Body of pancreas (tissue), 4 donors: ENCODE measurements at places on chromosomes 5 and 9. TPM values are rescaled to one million over a fixed set of nuclear protein-coding genes. Genes with fewer than 3 reads are reported as not detected.
A peak's percentile ranks its signal among the peaks of the same experiment; 100 is the strongest.

- DNase-seq: no peak
These were observed 2144.3 kb upstream of the C9orf72 start for GRCh38 chr9:29717631-29718030.

CSF2 gene
- total RNA-seq: not detected

AIF1L gene
- total RNA-seq: 11.5 TPM

DNA sequence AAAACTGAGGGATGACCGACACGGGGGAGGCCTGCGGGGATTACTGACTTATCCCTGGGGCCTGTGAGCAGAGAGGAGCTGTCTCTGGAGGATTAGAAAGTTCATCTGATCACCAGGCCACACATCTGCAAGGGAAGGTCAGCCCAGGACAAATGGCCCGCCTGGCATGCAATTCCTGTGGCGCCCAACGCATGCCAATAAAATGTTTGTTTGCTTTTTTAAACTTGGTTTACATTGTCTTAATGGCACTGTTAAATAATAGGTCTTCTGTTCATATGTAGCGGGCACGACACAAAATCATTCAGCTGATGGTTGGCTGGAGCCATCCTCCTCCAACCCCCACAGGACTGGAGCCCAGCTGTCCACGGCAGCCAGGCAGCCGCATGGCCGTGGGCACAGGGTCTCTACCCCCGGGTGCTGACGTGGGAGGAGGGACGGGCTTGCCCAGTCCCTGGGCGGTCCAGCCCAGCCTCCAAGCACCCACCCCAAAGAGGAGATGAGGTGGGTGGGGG, 41.0 kb upstream of the SLC12A7 start:
- DNase-seq: no peak

RLN1 gene
- total RNA-seq: not detected

GRCh38 chr5:17412760-17413671, 85.0 kb upstream of the TAF11L2 start:
- no peak for DNase-seq

GRCh38 chr5:9233712-9234111, 312.2 kb downstream of the SEMA5A start:
- DNase-seq: no peak

DNAI1 gene
- 0.99 TPM for total RNA-seq

- DNase-seq: no peak
These were observed 360.6 kb downstream of the PTPRD start for GRCh38 chr9:10252174-10252573.

STARD4 gene
- 6.0 TPM for total RNA-seq

C5orf63 gene
- 3.9 TPM for total RNA-seq

DNA sequence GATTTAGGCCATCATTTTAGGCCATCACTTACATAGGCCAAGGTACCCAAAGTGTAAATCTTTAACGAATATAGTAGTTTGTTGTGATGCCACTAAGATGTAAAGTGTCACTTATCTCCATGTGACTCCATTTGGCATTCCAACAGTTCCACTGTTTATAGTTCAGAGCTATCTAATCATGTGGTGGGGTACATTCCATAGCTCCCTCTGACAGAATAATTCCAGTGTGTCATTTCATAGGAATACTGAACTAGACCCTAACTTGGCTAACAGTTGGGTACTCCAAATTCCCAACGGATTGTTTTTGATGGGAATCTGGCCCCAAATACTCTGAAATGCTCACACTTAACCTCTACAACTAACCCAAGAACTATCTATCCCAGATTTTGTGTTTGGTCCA, 76.7 kb upstream of the FST start:
- DNase-seq: no peak

C9orf43 gene
- 1.6 TPM for total RNA-seq

DNA sequence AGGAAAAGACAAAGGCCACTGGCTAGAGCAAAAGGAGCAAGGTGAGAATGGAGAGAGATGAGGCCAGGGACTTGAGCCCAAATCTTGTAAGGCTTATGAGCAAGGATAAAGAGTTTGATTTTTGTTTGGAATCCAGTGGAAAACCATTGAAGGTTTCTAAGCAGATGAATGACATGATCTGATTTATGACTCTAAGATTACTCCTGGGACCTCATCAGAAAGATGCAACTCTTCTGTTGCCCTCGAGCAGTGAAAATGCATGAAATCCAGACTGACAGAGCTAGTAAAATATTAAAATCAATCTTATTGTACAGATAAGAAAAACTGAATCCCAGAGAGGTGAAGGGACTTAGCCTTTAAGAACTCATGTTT, 677 bp downstream of the MFAP3 start:
- no peak for DNase-seq

DNA sequence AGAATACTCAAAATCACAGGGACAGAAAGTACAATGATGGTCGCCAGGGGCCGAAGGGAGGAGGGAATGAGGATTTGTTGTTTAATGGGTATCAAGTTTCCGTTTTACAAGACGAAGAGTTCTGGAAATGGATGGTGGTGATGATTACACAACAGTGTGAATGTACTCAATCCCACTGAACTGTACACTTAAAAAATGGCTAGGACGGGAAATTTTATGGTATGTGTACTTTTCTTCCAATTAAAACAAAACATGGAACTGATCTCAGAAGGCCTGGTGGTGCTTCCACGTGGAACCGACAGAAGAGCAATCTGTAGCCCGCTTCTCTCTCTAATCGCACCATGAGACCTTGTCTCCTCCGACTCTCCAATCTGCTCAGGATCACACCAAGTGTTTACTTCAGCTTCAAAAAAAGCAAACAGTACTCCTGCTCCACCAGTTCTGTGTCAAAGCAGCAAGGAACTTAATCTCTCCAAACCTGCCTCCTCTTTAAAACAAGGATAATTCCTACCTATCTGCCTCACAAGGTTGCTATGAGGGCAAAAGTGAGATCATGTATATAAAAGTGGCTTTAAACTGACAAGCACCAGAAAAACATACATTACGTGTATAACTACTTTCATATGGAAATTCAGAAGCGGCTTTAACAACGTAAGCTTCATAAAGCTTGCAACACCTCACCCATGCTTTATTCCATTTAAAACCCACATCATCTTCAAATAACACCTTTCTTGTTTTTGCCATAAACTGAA, 2.1 kb downstream of the ECPAS start:
- no peak for DNase-seq

GRCh38 chr9:98047002-98047401, 9.5 kb upstream of the NANS start:
- DNase-seq: no peak

GRCh38 chr5:177130211-177131018, 3.2 kb upstream of the NSD1 start:
- DNase-seq: no peak

ANP32B gene
- 38.4 TPM for total RNA-seq

DNA sequence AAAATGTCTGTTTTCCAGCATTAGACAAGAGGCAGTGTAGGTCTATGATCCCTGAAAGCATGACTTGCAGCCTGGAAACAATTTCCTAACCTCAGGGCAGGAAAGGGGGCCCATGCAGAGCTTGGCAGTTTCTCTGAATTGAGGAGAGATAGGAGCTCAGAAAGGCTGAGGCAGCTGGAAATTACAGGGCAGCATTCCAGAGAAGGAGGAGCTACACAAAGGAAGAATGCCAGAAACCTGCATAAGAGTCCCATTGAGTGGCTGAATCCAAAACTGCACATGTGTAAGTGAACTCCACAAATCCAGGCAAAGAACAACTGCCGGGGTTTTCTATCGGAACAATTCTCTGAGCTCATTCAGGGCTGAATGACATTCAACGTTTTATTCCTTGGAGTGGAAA, 346.8 kb downstream of the PIK3R1 start:
- DNase-seq: peak; percentile 78

FAM193B gene
- 79.9 TPM for total RNA-seq

COL23A1 gene
- total RNA-seq: not detected

DNA sequence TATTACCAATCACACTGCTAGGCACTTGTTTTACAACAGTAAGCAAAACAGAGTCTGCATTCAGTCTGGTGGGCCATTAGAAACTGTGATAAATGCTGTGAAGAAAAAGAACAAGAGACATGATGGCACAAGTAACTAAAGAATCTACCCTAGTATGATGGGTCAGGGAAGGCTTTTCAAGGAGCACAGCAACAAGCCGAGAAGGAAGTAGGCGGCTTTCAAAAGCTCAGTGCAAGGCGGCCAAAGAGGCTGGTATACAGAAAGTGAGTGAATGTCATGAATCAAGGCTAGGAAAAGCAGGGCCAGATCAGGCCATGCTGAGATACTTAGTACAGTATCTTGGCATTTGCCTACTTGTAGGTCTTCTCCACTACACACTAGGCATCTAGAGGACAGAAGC, 76.4 kb downstream of the ECPAS start:
- no peak for DNase-seq

C5orf47 gene
- not detected for total RNA-seq

SH3PXD2B gene
- total RNA-seq: 9.9 TPM

SLC36A2 gene
- total RNA-seq: not detected

DNA sequence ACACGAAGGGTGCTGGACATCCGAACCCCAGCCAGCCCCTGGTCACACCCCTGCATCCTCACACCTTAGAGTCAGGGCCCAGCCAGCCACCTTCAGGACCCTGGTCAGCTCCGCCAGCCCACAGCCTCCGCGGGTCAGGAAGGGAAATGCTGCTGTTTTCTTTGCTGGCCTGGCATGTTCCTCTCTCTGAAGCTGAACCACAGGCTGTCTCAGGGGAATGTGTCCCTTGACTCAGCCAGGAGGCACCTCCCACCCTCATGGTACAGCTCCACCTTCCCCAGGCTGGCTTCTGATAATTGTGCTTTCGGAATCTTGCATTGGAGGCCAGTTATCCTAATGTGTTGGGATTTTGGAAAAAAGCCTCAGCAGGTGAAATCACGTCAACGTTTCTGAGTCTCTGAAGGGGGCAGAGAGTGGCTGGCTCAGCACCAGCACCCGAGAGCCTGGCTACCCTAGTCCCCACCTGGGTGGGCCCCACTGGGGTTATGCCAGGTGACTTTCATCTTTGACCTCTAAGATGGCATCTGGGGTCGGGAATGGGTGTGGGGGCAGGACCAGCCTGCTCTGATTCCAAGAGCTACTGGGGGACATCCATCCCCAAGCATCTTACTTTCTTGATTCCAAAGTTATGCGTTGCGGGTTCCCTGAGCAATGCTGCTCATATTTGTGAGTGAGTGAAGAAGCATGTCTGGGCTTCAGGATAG, 9.8 kb upstream of the OLFM1 start:
- peak; percentile 14 for DNase-seq

GRCh38 chr9:74499111-74499601, 2.0 kb downstream of the RORB start:
- DNase-seq: no peak

DRD1 gene
- not detected for total RNA-seq

- no peak for DNase-seq
These were observed 399.9 kb upstream of the ADAMTSL1 start for GRCh38 chr9:18074041-18074440.

OLFM1 gene
- total RNA-seq: 7.8 TPM

DNA sequence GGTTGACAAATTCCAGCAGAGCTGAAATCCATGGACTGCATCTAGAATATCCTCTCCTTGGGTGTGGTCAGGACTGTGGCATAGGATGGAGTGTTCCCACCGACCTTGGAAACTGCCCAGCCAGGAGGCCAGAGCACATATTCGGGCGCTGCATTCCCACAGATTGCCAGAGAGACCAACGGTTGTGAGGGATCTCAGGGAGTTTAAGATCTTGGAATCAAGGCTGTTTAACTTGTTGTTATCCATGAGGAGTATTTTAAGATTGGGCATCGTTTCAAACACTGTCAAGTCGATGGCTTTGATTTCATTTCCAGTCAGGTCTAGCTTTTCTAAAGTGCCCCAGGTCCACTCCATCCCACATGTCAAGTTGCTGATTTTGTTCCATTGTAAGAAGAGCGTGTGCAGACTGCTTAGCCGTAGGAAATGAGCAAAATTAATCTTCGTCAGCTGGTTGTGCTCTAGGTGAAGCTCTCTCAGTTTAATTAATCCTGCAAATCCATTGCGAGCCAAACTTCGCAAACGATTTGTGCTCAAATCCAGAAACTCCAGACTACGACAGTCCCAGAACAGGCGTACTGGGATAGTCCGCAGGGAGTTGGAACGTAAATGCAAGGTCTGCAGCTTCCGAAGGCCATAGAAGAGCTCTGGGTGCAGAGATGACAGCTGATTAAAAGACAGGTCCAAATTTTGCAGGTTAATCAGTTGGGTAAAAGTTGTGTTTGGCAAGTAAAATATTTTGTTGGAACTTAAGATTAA, 1.5 kb downstream of the LRRTM2 start:
- DNase-seq: no peak

- no peak for DNase-seq
These were observed 28.4 kb downstream of the SLC12A2 start for GRCh38 chr5:128111818-128112448.

FREM1 gene
- 19.1 TPM for total RNA-seq

FBP1 gene
- 39.9 TPM for total RNA-seq

FAM221B gene
- total RNA-seq: not detected

DNA sequence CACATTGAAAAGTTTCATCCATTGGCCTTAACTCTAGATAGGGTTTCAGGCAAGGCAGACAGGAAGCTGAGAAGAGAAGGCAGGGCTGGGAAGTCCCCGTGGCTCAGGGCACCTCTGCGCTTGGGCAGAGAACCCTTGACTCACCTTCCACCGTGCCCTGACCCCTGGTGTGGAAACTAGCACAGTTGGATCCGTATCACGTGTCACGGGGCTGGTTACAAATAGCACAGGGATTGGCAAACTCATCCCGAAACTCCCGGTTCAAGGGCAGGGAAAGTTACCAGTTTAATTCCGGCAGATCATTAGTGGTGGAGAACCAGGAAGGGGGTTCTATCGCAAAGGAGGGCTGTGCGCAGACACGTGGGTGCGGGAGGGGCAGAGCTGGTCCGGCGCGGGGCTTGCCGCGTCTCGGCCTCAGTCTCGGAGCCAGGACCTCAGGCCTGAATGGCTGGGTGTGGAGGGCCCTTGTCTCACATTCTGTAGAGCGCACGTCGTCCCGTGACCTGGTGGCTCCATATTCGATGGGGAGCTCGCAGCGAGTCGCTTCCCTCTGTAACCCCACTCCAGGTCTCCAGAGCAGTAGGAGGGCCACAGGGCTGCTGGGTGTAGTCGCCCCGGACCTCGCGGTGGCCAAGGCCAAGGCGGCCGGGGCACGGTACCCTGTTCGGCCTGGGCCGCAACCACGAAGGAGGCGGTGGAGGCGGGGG, 771 bp upstream of the TMEM171 start:
- peak; percentile 75 for DNase-seq

GRCh38 chr5:172659909-172660628, 19.0 kb downstream of the NEURL1B start:
- DNase-seq: peak; percentile 92

DNA sequence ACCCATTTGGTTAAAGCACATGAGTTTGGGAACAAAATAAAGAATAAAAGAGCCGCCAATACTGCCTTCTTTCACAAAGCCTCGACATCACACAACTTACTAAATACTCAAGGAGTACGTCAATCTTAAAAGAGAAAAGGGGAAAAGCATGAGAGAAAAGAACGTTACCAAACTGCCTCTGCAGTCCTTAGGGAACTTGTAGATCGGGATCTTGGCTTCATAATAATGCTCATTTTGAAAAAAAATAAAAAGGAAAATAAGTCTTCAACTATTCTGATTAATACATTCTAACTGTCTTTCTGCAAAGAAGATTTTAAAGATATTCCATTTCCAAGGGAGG, 618.4 kb downstream of the PDE4D start:
- no peak for DNase-seq
